ENCODE measurements at places on chromosomes 1 and 21. TPM values are rescaled to one million over a fixed set of nuclear protein-coding genes. Genes with fewer than 3 reads are reported as not detected.

The FAM72C gene
- total RNA-seq: 3.7 TPM

The PRR9 gene
- not detected for total RNA-seq

The NENF gene
- 119 TPM for total RNA-seq

The WNT2B gene
- 8.7 TPM for total RNA-seq

The DSCAM gene
- not detected for total RNA-seq

The ATP6V1G3 gene
- total RNA-seq: not detected

The RFX5 gene
- 32.2 TPM for total RNA-seq

The PEX14 gene
- total RNA-seq: 13.8 TPM

The SPRR2E gene
- total RNA-seq: not detected

DNA sequence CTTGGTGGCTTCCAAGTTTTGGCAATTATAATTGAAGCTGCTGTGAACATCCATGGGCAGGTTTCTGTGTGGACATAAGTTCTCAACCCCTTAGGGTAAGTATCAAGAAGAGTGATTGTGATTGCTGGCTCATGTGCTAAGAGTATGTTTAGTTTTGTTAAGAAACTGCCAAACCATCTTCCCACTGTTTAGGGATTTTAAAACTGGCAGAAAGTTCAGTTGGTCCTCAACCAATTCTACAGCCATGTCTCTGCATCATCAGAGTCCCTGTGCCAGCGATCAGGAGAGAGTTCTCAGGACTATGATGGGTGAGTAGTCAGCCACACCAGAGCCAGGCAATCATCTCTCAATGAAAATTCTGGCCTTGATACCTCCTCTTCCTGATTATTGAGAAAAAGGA, 193.8 kb downstream of the ZC3H11B start:
- no peak for DNase-seq

DNA sequence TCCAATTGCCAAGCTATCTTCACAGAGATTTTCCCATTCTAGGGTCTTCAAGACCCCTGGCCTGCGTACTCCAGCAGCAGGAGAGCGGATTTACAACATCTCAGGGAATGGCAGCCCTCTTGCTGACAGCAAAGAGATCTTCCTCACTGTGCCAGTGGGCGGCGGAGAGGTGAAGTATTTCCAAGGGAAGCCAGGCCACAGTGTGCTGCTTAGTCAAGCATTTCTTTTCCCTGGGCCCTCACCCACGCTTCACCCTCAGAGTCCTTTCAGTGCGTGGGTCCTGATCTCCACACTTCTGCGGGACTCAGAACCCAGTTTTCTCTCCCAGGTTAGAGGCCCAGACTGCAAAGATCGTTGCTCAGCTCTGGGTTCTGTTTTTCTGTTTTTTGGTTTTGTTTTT, 13.1 kb downstream of the CDCA8 start:
- DNase-seq: no peak

DNA sequence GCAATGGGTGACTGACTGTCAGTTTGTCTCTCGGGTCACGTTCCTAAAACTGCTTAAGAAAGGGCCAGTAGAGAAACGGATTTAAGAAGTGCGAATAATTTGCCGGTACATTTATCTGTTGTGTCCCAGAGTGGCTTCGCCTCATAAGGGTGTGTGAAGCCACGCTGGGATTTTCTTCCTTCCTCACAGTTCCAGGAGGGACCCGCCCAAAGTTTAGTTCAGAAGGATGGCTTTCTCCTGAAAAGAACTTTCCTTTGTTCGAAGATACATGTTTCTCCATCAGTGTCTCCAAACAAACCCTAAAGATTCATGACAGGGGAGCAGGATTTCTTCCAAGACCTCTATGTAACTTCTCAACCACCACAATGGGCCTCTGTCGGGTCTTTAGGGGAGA, 49.8 kb downstream of the ADAMTS1 start:
- no peak for DNase-seq

GRCh38 chr21:31184459-31184858, 146.2 kb upstream of the KRTAP19-8 start:
- no peak for DNase-seq

DNA sequence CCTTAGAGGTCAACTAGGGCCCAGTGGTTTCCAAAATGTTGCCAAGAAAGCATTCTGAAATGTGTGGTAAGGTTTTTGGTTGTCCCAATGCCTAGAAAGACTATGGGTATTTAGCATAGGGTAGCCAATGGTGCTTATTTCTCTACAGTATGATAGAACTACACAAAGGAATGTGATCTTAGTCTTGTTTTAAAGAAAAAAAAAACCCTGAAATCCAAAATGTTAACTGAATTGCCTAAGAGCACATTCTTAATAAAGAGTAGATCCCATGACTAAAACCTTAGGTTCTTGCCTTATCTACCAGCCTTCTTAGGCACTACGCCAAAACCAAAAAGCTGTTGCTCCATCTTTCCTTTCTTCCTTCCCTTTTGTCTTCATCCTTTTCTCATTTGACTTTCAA, 428.2 kb downstream of the MRPL39 start:
- no peak for DNase-seq

DNA sequence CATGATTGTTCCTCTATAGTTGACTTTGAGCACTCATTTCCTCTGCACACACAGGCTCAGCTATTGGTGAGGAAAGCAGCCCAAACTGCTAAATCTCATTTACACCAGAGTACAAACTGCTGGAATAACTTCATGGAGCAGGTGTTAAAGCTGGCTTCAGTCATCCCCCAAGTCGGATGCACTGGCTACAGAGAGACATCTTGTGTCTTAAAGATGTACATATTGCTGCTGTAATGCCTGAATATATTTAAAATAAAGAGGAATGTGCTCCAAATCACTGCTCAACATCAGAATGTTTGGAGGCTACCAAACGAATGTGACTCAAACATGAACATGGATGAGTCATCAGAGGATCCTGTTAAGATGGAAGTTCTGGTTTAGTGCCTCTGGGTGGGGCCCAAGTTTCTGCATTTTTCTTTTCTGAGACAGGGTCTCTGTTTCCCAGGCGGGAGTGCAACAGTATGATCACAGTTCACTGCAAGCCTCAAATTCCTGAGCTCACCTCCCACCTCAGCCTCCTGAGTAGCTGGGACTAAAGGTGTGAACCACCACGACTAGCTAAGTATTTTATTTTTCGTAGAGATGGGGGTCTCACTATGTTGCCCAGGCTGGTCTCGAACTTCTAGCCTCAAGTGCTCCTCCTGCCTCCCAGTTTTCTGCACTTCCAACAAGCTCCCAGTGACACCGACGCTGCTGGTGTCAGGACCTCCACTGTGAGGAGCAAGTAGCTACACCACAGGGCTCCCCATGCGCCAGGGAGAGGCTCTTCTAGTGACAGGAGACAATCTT, 79.0 kb upstream of the KRTAP19-8 start:
- peak; percentile 71 for DNase-seq

GRCh38 chr1:76219366-76219818, 144.8 kb downstream of the ST6GALNAC3 start:
- DNase-seq: no peak

DNA sequence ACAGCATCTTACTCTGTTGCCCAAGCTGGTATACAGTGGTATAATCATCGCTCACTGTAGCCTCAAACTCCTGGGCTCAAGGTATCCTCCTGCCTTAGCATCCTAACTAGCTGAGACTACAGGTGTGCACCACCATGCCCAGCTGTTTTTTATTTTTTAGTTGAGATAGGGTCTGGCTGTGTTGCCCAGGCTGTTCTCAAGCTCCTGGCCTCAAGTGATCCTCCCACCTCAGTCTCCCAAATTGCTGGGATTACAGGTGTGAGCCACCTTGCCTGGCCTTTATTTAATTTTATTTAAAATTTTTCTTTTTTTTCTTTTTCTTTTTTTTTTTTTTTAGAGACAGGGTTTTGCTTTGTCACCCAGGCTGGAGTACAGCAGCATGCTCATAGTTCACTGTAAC, 9.2 kb downstream of the MAP7D1 start:
- DNase-seq: no peak

DNA sequence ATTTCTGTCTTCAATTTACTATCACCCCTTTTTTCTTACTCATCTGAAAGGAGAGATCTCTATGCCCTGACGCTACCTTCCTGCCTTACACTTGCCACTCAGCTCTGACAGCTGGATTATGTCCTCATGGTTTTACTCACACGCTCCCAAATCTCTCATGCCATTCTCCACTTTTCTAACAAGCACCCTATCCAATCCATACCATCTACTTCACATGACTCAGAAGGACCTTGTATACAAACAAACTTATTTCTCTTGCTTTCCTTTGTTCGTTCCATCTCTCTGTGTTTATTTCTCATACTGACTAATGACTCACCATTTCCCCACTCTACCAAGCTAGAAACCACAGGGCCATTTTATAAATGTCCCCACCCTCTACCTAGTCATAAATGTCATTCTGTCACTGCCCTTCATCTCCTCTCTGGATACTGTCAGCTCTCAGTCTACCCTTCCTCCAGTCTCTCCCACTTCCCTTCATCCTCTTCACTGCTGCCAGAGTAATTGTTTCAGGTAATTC, 87.3 kb downstream of the USP24 start:
- peak; percentile 69 for DNase-seq

- no peak for DNase-seq
These were observed 50.4 kb downstream of the EIF4G3 start for GRCh38 chr1:21126324-21126723.

GRCh38 chr1:204924013-204924759, 53.5 kb downstream of the NFASC start:
- DNase-seq: no peak

GRCh38 chr1:1371746-1372711, 3.0 kb downstream of the AURKAIP1 start:
- peak; percentile 73 for DNase-seq

- no peak for DNase-seq
These were observed 79.4 kb downstream of the SSBP3 start for GRCh38 chr1:54326543-54327385.

DNA sequence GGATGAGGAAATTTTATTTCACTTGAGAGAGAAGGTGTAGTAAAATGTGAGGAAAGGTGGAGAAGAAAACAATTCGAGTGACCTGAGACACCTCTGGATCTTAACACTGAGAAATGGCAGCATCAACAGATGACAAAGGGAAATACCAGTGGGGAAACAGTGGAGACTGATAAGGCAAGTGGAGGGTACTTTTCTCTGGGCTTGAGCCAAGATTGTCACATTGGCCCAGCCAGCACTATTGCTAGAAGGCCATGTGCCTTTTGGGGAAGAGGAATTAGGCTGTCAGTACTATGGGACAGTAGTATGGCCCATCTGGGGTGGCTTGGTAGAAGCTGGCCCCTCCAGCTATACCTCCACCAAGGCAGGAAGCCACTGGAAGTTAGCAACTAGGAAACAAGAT, 8.4 kb downstream of the SYPL2 start:
- no peak for DNase-seq

GRCh38 chr1:108512239-108513043, 47.5 kb upstream of the EEIG2 start:
- no peak for DNase-seq

DNA sequence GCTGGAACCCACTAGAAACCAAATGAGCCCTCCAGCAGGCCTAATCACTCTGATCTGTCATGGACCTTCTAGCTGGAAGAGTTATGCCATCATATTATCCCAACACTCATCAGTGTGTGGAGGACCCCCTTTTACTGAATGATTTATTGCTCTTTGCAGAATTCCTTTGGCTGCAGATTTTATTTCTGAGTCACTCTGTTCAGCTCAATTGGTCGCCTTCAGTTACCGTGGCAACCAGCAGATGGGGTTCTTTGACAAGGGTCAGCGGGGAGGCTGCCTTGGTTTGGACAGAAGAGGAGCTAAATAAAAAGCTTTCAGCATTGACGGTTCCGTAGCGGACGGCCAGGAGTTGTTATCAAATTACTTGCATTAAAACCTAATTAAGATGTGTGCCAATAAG, 220.1 kb downstream of the SDCCAG8 start:
- no peak for DNase-seq

- DNase-seq: no peak
These were observed 5.1 kb downstream of the TAGLN2 start for GRCh38 chr1:159920202-159920601.

DNA sequence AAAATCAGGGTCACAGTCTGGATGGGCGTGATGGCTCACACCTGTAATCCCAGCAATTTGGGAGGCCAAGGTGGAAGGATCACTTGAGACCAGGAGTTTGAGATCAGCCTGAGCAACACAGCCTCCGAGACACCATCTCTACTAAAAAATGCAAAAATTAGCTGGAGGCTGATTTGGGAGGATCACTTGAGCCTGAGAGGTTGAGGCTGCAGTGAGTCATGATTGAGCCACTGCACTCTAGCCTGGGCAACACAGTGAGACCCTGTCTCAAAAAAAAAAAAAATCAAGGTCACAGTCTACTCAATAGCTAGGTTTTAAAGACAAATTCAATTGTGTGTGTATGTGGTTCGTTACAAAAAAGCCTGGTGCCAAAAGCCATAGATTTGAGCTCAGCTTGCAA, 34.4 kb downstream of the TRIM67 start:
- no peak for DNase-seq

DNA sequence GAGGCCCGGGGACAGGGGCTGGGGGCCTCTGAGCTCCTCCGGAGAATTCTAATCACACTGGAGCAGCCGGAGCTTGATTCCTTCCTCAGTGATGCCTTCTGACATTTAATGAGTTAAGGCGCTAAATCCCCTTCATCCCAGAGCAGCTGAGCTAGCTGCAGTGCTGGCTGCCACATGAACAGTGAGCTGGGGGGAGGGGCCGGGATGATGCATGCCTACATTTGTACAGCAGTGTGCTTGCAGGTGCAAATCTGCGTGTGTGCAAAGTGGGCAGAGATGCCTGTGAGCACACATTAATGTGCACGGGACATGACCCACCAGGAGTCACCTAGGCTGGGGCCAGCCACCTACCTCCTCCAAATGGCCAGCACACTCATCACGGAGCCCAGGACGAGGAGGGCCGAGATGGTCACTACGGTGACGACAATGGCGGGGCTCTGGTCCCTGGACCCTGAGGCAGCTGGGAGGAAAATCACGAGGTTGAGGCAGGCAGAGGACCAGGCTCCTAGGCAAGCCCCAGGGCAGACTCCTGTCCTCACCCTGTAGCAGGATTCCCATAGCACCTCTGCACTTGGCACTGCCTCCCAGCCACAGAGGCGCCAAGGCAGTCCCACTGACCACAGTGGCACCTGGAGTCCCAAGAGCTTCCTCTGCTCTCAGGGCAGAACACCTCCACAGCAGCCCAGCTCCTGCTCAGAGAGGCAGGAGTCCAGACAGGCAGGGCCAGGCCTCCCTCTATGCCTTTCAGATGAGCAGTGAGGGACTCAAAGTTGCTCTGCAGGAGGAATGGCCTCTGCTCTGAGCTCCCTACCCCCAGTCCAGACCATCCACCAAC, 34.7 kb downstream of the CDCA8 start:
- DNase-seq: no peak

GRCh38 chr1:173925306-173926242, 8.4 kb upstream of the SERPINC1 start:
- no peak for DNase-seq

GRCh38 chr1:53766831-53767405, 28.0 kb upstream of the GLIS1 start:
- DNase-seq: no peak

- DNase-seq: no peak
These were observed 165.3 kb downstream of the GRIK3 start for GRCh38 chr1:36869054-36869453.

- no peak for DNase-seq
These were observed 44.8 kb downstream of the NRDC start for GRCh38 chr1:51833700-51834099.

- DNase-seq: no peak
These were observed 1574.2 kb downstream of the PLA2G4A start for GRCh38 chr1:188402986-188403385.
